Stimulated activated CD8-positive, alpha-beta memory T cell treated with anti-CD3 and anti-CD28 coated beads, Interleukin-7, amount 100 ng/mL, for 1 hour (primary cell): ENCODE measurements at places on chromosomes 3 and 15.
A peak's percentile ranks its signal among the peaks of the same experiment; 100 is the strongest.

DNA sequence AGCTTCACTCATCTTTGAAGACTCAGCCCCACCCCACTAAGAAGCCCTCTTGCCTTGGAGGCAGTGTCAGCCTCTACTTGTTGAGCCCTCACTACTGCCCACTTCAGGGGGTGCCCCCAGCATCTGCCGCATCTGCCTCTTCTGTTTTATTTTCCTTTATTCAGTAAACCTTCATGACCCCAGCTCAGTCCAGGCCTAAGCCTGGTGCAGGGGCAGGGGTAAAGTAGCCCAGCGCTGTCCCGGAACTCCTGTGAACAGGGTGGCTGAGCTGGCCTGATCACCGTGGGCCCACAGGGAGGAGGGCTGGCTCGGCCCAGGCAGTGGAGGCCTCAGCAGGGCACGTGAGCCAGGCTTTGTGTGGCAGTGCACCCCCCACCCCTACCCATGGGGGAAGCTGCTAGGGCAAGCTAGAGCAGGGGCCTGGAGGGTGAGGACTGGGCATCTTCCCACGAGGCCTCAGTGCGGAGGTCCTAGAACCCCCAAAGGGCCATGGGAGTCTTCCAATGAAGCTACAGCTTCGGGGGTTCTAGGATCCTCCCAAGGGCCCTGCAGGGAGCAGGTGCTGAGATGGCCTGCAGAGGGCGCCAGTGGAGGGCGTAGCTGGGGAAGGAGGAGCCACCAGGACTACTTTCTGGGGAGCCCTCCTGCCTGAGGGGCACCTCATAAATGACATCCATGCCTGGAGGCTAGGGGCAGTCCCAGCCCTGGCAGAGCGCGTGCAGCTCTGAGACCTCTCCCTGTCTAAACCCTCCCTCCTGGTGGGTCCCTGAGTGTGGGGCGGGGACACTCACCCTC lies 36.0 kb downstream of the TSPAN3 start:
- no peak for DNase-seq

- no peak for DNase-seq
Measured at GRCh38 chr3:152349392-152349791, 80.7 kb downstream of the MBNL1 start.

DNA sequence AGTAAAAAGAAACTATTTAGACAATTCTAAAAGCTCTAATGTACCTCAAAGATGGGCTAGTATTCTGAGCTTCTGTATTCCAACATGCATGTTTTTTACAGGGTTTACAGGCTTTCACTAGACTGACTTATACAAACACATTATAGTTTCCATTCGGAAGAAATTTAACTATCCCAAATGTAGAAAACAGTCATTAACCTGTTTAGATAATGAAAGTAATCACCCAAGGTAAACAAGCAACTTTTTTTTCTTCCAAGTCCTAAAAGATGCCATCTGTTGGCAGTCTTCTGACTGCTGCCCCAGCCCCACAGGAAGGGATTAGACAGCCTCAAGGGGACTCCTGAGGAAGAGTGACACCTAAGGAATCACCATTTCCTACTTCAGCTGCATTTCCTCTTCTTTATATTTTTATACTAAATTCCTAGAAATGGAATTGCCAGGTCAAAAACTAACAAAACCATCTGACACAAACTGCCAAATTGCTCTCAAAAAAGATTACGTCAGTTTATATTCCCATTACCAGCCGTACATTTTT lies 25.5 kb downstream of the SIN3A start:
- no peak for DNase-seq

DNA sequence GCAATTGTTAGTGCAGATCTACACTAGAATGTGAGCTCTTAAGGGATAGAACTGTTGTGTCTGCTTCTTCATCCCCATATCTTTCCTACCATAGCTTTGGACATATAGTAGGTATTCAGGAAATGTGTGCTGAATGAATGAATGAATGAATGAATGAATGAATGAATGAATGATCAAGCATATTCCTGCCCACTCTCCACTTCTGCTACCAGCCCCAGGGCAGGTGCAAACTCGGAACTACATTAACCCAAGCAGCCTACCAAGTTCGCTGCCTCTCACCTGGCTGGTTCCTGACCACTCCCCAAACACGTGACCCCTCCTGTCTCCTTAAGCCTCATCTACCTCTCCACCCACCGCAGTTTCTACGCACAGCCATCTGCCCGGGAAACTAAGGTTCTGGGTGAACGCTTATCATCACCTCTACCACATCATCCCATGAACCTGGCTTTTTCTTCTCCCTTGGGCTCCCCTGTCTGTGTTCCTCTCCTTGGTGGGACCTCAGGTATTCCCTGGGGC lies 26.8 kb downstream of the PAQR5 start:
- no peak for DNase-seq

DNA sequence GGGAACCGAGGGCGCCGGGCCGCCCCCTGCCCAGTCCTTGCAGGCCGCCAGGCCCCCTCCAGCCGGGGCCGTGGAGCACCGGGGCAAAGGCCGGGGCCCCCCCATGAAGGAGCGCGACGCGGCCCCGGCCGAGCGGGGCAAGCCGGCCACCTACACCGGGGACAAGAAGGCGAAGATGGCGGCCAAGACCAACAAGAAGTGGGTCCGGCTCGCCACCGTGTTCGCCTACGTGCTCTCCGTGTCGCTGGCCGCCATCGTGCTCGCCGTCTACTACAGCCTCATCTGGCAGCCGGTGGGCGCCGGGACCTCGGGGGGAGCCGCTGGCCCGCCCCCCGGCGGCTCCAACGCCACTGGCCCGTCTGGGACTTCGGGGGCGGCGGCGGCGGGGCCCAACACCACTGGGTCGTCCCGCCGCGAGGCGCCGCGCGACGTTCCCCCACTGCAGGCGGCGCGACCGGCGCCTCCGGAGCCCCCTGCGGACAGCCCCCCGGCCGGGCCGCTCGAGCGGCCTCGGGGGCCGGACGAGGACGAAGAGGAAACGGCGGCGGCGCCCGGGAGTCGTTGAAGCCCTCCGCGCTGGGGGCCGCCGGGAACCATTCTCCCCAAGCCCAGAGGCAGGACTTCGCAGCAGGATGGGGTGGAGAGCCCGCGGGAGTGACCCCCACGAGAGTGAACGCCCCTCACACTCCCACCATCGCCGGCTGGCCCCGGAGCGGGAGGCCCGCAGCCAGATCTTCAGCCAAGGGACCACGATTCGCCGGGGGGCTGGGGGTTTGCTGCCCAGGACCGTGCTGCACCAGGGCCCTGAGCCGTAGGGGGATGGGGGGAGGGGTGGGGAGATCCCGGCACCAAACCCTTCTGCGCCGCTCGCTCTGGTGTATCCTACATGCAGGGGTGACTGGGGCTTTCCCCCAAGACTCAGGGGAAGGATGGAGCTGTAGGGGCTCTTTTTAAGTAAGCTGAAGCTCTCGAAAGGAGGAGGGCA lies 753 bp downstream of the INAFM2 start:
- DNase-seq: no peak

DNA sequence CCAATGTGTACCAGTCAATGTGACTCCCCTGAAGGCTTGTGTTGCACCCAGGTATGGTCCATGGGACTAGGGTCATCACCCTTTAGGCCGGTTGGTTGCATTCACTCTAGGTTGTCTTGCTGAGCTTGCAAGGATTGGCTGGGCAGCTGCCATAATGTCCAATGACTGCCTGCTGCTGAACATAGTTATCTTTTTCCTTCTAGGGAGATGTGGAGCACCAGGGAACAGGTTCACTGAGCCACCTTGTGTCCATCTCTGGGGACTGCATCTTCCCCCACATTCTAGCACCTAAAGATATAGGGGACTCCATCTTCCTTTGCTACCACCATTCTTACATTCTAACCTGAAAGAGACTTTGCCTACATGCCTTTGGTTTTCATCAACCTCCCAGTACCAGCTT lies 580.4 kb upstream of the TBL1XR1 start:
- DNase-seq: no peak

GRCh38 chr15:85554852-85555521 lies 174.6 kb downstream of the AKAP13 start:
- DNase-seq: no peak

GRCh38 chr3:143337387-143337786 lies 217.8 kb downstream of the CHST2 start:
- DNase-seq: no peak

DNA sequence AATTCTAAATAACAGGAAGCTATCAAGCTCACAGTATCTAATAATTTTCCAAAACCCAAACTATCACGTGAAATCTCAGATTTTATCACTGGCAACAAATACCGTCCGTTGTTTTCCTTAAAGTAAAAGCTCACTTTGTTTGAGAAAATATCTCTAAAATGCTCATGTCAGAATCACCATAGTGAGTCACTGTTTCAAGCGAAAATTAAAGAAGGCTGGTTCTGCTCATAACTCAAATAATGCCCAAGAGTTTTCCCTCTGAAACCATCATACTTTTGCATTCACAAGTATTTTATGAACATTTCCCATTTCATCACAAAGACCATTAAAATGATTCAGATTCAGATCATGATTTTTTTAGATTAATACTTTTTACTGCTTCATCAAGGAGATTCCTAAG lies 50.6 kb downstream of the TBL1XR1 start:
- DNase-seq: no peak

DNA sequence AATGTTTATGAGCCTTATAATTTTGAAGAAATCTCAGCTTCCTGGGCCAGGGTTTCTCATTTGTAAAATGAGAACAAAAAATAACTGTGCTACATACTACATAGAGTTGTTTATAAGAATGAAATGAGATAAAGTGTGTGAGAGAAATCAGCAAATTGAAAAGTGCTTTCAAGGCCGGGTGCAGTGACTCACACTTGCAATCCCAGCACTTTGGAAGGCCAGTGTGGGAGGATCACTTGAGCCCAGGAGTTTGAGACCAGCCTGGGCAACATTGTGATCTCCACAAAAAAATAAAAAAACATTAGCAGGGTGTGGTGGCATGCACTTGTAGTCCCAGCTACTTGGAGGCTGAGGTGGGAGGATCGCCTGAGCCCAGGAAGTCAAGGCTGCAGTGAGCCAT lies 22.4 kb downstream of the FOXB1 start:
- DNase-seq: no peak

- DNase-seq: no peak
Measured at GRCh38 chr3:101936419-101937356, 87.4 kb downstream of the NFKBIZ start.

GRCh38 chr3:126308394-126309125 lies 48.6 kb downstream of the KLF15 start:
- no peak for DNase-seq

GRCh38 chr3:150414258-150414657 lies 6.2 kb downstream of the TSC22D2 start:
- no peak for DNase-seq

DNA sequence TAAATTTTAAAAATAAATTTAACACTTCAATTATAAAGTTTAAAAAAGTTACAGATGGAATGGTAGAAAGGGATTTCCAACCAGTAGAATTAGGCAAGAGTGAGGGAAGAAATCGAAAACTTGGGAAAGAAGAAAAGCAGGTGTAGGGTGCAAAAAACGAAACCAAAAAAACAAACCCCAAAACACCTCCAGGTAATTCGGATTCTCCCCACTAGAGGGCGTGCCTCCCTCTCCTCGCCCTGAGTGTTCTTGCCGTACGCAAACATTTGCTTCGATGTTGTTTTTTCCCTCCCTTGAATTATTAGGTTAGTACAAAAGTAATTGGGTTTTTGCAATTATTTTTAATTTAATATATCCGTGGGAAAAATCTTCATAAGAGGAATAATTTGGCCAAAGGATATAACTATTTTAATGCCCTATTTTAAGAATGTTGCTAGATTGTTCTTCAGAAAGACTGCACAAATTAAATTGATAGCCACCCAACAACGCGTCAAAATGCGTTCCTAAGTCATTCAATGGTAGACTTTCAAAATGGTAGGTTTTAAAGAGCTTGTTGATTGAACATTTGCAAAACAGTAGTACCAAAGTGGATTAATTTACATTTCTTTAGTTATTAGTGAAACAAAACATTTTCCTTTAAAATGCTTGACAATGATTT lies 63.7 kb downstream of the SLC30A4 start:
- DNase-seq: peak; percentile 83

GRCh38 chr3:134607054-134608022 lies 43.5 kb downstream of the KY start:
- no peak for DNase-seq

GRCh38 chr15:95646484-95647273 lies 683.8 kb upstream of the NR2F2 start:
- no peak for DNase-seq

DNA sequence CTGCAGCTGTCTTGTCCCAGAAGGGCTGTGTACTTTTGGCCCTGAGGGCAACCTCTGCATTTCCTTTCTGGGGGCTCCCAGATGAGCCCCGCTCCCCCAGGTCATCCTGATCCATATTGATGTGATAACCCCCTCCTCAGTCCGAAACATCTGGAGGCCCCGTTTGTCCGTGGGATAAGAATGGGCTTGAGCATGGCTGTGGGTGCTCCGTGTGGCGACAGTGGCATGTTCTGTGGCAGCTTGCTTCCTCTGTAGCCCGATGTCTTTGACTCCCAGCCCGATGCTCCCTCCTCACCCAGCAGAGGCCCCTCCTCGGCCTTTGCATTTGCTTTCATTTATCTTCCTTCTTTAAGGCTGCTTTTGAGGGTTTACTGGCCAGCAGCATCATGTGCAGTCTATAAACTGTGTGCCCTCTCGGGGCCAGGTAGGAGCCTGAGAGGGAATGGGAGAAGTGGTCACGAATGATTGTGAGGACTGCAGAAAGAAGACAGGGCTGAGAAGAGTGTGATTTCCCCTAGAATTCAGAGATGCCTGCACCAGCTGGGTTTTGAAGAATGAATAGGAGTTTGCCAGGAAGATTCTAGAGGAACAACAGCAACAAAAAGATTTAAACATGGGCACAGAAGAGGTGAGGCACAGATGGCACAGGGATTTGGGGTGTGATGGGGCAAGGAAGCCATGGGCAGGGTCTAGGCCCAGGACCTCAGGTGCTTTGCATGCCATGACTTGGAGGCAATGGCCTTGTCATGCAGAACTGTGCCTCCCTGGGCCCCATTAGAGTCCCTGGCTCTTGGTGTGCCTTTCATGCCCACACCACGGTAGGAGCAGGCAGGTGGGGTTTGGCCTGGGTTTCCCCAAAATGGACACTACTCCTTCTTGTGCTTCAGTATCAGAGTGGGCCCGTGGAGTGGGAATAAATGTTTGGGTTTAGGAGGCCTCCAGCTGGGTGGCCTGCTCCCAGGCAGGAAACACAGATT lies 34.2 kb downstream of the APBA2 start:
- no peak for DNase-seq

DNA sequence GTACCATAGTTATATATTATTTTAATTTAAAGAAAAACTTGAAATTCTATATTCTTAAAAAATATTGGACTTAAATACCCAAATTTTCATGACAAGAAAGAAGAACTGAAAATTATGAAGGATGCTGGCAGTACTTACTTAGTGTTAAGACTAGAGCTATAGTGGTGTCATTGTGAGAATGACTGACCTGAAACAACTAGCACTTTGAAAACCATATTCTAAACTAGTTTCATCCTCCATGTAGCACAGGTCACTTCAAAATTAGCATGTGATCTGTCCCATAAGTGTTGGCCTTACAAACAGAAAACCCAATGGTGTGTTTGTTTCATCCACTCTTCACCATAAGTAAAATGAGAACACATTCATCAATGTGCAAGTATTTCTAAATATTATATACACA lies 208.6 kb downstream of the ZIC4 start:
- DNase-seq: no peak

DNA sequence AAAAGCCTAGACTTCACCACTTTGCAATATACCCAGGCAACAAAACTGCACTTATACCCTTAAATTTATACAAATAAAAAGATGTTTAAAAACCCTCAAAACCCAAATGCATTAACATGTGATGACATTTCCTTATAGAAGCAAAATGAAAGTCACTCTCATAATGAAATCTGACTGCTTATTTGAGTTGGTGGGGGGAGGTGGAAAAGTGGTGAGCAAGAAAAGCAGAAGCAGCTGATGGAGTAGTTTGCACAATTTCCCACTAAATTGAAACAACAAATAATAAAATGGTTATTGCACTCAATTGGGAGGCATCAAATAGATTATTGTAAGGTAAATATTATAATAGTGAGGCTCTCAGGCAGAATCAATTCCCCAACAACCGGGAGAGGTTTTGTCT lies 54.0 kb upstream of the GADL1 start:
- no peak for DNase-seq
